ENCODE measurements at places on chromosomes 3 and 15. TPM values are rescaled to one million over a fixed set of nuclear protein-coding genes. Genes with fewer than 3 reads are reported as not detected.

Gene SSUH2
- 0.19 TPM for total RNA-seq

Gene ADPRH
- total RNA-seq, result 4.2 TPM

Gene SKOR1
- total RNA-seq, result 0.09 TPM

Gene SEMA3G
- total RNA-seq, result 0.21 TPM

Gene PIF1
- total RNA-seq, result 20.9 TPM

Gene TAGLN3
- 0.33 TPM for total RNA-seq

Gene TEX55
- not detected for total RNA-seq

Gene BMF
- 8.4 TPM for total RNA-seq

Gene PCSK6
- total RNA-seq, result 4.7 TPM

Gene CCR3
- not detected for total RNA-seq

Gene IMPG2
- total RNA-seq, result 0.05 TPM

Gene ITGB5
- 2.2 TPM for total RNA-seq

Gene SLC28A2
- total RNA-seq, result not detected

Gene NOX5
- not detected for total RNA-seq

Gene PPM1L
- total RNA-seq, result 2.7 TPM

Gene MTFMT
- 19.4 TPM for total RNA-seq

Gene ARPP21
- total RNA-seq, result not detected

Gene TF
- 0.02 TPM for total RNA-seq

Gene ROPN1
- not detected for total RNA-seq

Gene SENP8
- total RNA-seq, result 1.7 TPM

Gene PEAK1
- total RNA-seq, result 28.2 TPM

Gene P2RY12
- not detected for total RNA-seq

Gene NR2E3
- not detected for total RNA-seq

Gene SERPINI1
- 0.49 TPM for total RNA-seq

Gene GOLGA8T
- not detected for total RNA-seq

Gene SPATA12
- not detected for total RNA-seq

Gene ARPP19
- 191 TPM for total RNA-seq

Gene SEMA6D
- not detected for total RNA-seq

Gene NAALADL2
- total RNA-seq, result not detected

Gene SOX14
- total RNA-seq, result not detected

Gene GOLGA8J
- total RNA-seq, result not detected

Gene BNIP2
- 55.1 TPM for total RNA-seq

Gene FOXB1
- 0.68 TPM for total RNA-seq

Gene CSPG4
- not detected for total RNA-seq

Gene PAK6
- 0.33 TPM for total RNA-seq

Gene ESYT3
- total RNA-seq, result 0.17 TPM

Gene LZTFL1
- 4.3 TPM for total RNA-seq

Gene GPR27
- total RNA-seq, result 1.0 TPM

Gene WDR72
- not detected for total RNA-seq

Gene FGF7
- total RNA-seq, result not detected

Gene PHC3
- 56.4 TPM for total RNA-seq

Gene MUSTN1
- 0.54 TPM for total RNA-seq

Gene CPOX
- total RNA-seq, result 46.4 TPM

Gene SLC6A1
- not detected for total RNA-seq

Gene VPS39
- total RNA-seq, result 58.0 TPM

Gene TRIP4
- total RNA-seq, result 23.9 TPM

Gene DENND4A
- total RNA-seq, result 44.2 TPM

Gene ALPK3
- 0.09 TPM for total RNA-seq

Gene EOMES
- total RNA-seq, result 7.4 TPM

Gene SCN11A
- total RNA-seq, result not detected

Gene CELSR3
- total RNA-seq, result 15.2 TPM
